A549 (cell line): ENCODE measurements at places on chromosomes 13 and 19. TPM values are rescaled to one million over a fixed set of nuclear protein-coding genes. Genes with fewer than 3 reads are reported as not detected.

Gene PDX1
- polyA plus RNA-seq = 0.03 to 0.05 TPM (median 0.04 TPM) in 3 replicates

Gene ZNF865
- 7.1 to 7.9 TPM (median 7.8 TPM) in 3 replicates for polyA plus RNA-seq

Gene KIR2DL3
- polyA plus RNA-seq = not detected in 3 replicates

Gene C19orf53
- polyA plus RNA-seq = 143 to 146 TPM (median 144 TPM) in 3 replicates

Gene ANGPTL4
- 12.3 to 18.1 TPM (median 15.1 TPM) in 3 replicates for polyA plus RNA-seq

Gene ZNF724
- polyA plus RNA-seq = 1.4 to 1.5 TPM (median 1.5 TPM) in 3 replicates

- DNase-seq = no peak
Measured at GRCh38 chr13:32150239-32150638, 118.7 kb downstream of the FRY start.

- DNase-seq = no peak
Measured at GRCh38 chr13:74930402-74931165, 551.4 kb downstream of the TBC1D4 start.

DNA sequence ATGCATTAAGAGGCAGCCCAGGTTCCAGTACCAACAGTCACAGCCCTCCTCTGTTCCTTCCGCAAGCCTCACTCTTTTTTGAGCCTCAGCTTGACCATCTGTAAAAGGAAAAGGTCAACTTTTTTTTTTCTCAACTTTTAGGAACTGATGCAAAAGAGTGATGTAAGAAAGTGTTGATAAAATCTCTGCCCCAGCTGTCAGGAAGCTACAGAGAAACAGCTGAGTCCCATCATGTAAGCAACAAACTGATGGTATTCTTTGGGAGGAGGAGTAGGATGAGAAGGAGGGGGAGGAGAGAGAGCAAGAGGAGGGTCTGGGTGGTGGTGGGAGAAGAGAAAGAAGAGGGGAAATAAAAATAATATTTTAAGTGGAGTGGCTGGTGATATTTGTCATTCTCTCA lies 233.9 kb upstream of the TSHZ3 start:
- no peak for DNase-seq

DNA sequence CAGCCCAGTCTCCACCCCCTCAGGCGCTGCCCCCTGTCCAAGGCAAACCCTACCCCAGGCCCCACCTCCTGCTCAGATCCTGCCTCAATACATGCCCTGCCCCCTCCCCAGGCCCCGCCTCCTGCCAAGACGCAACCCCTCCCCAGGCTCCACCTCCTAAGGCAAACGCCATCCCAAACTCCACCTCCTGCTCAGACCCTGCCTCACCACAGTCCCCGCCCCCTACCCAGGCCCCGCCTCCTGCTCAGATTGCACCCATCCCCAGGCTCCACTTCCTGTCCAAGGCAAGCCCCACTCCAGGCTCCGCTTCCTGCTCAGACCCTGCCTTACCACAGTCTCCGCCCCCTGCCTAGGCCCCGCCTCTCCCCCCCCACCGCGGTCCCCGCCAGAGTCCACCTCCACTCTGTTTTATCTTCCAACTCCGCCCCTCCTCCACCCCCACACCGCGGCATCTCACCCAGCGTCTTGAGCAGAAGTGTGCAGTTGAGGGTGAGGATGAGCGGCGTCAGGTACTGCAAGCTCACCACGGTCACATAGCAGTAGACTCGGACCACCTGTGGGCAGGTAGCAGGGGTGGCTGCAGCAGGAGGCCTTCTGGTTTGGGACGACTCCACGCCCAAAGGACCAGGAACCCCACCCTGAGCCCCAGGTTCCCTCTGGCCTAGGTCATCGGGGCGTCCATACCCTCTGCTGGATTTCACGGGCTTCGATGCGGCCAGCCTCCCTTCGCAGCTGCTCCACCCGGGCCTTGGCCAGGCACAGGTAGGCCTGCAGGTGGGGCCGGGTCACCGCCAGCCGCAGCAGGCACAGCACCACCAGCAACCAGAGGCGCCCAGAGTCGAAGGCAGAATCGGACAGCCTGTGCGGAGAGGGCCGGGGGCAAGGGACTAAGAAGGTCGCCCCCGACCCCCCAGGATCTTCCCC lies 17.7 kb downstream of the TMEM161A start:
- DNase-seq = no peak

DNA sequence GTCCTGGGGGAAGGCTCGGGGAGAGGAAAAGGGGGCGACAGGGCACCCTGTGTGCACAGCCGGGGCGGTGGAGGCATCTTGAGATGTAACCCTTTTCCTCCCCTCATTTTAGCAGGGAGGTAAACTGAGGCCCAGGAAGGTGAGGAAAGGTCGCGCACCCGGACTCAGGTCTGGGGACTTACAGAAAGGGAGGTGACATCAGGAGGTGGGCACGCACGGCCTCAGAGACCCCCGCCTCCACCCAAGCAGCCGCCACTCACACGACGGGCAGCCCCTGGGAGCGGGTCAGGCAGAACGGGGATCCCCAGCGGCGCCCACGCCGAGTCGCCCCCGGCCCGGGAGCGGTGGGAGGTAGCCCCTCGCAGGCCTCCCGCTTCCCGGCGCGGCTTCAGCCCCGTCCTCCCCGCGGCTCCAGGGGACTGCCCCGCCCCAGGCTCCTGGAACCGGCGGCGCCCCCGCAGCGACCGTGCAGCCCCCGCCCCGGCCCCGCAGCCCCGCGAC lies 477 bp downstream of the PIP5K1C start:
- no peak for DNase-seq

DNA sequence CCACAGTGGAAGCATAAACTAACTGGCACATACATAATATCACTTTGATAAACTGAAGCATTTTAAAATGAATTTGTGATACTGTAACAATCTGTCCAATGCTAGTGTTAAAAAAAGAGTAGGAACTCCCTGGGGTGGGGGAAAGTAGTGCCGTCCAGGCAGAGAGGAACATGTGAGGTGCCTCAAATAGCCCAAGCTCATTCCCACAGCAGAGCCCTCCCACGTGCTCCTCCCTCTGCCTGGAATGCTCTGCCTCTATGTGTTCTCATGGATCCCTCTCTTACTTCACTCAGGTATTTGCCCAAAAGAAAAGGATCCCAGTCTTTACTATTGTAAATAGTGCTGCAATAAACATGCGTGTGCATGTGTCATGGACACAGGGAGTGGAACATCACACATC lies 188.1 kb downstream of the NHLRC3 start:
- no peak for DNase-seq

DNA sequence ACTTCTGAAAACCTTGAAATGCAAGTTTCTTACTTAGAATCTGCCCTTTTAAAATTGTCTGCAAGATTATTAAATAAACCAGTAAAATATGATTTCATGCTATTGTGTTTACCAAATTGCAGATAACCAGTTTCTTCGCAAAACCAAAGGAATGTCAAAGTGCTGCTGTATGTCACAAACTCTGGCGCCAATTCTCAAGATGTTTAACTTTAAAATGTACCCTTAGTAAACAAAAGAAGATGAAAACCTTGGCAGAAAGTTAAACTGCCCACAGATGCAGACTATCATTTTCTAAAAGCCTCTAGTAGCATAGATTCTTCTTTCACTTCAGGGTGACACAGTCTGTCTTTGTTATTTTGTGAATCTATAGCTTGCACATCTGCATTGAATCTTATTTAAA lies 189.2 kb downstream of the SLITRK6 start:
- no peak for DNase-seq

DNA sequence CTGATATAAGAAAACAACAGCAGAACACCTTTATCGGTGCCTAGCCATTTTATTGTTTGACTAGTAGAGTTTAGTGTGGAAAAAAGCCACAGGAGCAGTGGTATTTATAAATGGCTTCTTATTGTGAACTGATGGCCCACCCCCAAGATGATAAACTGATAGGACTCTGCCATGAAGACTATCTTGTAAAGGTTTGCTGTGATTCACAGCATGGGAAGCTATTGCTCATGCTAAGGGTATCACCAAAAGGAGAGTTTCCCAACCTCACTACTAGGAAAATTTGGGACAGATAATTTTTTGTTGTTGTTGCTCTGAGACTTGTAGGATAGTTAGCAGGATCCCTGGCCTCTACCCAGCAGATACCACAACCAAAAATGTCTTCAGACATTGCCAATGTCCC lies 12.0 kb upstream of the SLC7A1 start:
- DNase-seq = no peak

DNA sequence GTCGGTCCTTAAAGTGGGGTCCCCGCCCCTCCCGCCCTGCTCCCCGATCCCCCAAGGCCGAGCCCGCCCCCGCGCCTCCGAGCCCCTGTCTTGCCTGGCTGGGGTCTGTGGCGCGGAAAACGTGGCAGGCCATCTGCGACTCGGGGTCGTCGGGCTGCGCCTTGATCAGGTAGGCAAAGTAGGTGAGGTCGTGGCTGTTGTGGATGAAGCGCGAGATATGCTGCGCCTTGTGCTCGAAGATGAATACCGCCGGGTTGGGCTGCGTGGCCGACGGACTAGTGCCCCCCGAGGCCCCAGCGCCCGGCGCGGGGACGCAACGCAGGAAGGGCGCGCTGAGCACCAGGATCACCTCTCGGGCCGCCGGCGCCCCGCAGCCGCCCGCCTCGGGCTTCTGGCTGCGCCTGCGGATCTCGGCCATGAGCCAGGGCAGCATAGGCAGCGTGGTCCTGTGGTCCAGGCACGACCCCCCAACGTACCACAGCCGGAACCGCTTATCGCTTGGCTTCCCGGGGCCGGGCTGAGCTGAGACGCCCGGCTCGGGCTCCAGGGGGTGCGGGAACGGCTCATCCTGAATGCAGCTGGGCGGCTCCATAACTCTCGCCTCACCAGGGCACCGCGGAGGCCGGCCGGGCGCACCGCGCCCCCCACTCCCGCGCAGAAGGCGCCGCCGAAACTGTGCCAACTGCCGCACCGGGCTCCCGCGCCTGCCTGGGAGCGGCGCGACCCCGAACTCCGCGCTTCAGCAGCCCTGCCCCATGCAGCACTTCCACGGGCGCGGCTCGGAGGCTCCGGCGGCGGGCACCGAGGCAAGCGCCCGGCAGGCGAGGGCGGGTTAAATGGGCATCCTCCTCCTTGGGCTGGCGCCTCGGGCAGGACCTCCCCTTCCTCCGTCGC lies 546 bp downstream of the TBC1D4 start:
- peak; percentile 21 for DNase-seq

- no peak for DNase-seq
Measured at GRCh38 chr13:43988302-43988701, 108.6 kb downstream of the LACC1 start.

GRCh38 chr19:29290853-29291252 lies 77.9 kb upstream of the UQCRFS1 start:
- no peak for DNase-seq

DNA sequence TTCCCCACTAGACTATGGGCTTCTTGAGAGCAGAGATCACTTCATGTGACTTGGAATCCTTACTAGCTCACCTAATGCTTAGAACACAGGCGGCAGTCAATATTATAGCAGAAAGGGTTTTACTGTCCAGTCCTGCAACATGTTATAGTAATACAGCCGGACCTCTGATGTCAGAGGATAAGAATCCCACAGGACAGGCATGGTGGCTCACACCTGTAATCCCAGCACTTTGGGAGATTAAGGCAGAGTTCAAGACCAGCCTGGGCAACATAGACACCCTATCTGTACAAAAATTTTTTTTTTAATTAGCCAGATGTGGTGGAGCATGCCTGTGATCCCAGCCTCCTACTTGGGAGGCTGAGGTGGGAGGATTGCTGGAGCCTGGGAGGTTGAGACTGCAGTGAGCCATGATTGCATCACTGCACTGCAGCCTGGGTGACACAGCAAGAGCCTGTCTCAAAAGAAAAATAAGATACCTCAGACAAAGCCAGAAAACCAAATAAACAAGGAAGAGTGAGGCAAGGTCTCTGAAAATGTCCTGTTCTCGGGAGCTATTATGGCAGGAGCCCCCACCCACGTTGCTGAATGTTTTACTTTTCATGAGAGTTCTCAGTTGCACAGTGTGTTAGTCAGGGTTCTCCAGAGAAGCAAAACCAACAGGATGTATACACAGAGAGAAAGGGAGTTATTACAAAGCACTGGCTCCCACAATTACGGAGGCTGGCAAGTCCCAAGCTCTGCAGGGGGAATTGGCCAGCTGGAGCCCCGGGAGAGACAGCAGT lies 100.8 kb downstream of the UBL3 start:
- DNase-seq = no peak

- DNase-seq = no peak
Measured at GRCh38 chr19:43688059-43688701, 18.2 kb upstream of the PLAUR start.

DNA sequence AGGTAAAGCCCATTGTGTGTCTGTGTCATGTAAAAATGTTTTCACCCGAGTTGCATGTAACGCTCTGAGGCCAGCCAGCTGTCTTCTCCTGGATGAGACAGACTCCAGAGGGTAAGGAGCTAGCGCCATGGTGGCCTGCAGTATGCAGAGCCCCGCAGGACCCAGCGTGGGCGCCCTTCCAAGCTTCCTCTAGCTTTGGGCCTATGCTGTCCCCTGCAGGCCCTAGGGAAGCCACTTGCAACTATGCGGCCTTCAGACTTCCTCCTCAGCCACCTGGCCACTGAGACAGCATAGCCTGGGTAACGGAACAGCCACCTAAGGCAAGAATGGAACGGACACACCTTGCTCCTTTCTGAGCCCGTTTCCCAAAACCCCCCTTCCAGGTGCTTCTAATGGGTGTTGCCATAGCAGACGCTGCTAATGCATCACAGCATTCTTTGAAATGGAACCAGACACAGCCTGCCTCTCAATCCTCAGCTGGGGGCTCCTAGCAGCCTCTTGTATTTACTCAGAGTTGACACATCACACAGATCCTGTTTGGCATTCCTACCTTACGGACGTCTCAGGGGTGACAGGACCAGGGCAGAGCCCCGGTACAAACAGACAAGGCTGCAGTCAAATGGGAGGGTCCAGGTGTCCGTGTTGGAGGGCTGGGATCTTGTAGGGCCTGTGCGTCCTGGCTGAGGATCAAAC lies 6.2 kb downstream of the FAM32A start:
- no peak for DNase-seq

- no peak for DNase-seq
Measured at GRCh38 chr19:17406046-17406886, 836 bp upstream of the BST2 start.

DNA sequence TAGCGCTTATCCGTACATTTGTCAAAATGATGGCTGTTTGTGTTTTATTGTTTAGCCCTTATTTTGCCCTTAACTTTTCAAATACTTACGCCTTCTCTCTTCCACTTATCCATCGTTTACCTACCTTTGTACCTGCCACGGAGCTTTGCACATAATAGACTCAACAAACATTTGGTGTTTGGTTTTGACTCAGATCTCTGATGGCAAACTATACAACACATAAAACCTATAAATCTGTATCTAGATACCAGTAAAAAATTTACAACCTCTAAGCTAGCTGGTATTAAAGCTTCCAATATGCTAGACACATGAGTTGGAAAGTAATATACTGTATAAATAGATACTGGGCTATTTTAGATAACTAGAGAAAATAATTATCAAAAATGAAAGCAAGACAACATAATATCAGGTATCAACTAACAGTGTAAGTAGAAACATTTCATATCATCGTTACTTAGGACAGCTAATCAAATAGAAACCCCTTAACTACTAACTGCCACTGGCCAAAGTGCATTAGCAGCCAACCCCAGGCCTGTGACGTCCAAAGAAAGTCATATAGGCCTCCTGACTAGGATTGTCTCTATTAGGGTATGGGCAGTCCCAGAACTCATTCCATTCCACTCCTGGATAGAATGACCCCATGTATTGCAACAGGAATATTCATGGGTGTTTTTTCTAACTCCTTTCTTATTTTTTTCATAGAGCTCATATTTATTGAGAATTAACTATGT lies 53.8 kb downstream of the KCTD12 start:
- no peak for DNase-seq

- DNase-seq = no peak
Measured at GRCh38 chr19:14840206-14840605, 5.2 kb upstream of the OR7A5 start.
